Karpas-422 (cell line): ENCODE measurements at places on chromosomes 16 and 17. TPM values are rescaled to one million over a fixed set of nuclear protein-coding genes. Genes with fewer than 3 reads are reported as not detected.

- no peaks in the 10 kb centered on the region for H3K36me3 ChIP-seq
- H3K4me3 ChIP-seq: no peak overlapping the region
- H3K27ac ChIP-seq: no peak overlapping the region
- H3K4me1 ChIP-seq: no peaks in the 10 kb centered on the region
Observed at GRCh38 chr17:1970843-1971384, 54.2 kb downstream of the RTN4RL1 start.

DNA sequence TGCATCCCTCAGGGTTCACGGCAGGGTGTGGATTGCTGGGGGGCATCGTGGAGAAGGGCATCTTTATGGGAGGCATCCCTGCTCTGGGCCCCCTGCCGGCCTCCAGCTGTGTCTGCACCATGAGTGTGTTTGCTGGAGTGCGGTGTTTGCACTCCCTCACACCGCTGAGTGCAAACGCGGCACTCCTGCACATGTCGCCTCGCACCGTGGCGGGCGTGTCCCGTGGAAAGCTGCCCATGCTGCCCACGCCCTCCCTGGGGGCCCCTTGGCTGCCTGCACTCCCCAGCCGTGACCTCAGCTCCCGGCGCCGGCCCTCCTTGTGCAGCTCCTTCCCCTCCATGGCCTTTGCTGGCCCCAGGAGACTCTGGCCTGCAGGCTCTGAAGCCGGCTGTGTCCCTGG is 74.6 kb upstream of the ZNF750 start:
- H3K36me3 ChIP-seq: no peaks in the 10 kb centered on the region; the same call in 1 of the 2 replicates
- H3K4me1 ChIP-seq: no peaks in the 10 kb centered on the region
- DNase-seq: peak; percentile 49
- no peak overlapping the region for H3K4me3 ChIP-seq
- no peak overlapping the region for H3K27ac ChIP-seq

- no peak overlapping the region for H3K27ac ChIP-seq
- H3K36me3 ChIP-seq: no peaks in the 10 kb centered on the region
- DNase-seq: no peak
- H3K4me1 ChIP-seq: peaks cover 10% of the 10 kb centered on the region
- no peak overlapping the region for H3K4me3 ChIP-seq
Observed at GRCh38 chr16:53925107-53925410, 221.1 kb downstream of the FTO start.

DNA sequence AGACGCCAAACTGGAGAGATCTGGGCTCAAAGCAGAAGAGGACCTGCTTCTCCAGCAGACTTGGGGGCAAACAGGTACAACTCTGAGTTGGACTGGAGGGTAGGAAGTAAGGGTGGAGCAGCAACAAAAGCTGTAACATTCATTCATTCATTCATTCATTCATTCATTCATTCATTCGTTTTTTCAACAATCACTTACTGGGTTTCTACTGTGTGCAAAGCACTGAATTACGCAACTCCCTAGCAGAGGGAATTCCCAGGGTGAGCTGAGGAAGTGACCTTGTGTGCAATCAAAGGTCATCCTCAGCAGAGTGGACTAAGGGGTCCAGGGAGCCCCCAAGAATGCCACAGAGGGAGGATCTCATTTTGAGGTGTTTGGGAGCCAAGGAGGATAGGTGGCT is 231.1 kb upstream of the SDK2 start:
- no peak overlapping the region for H3K27ac ChIP-seq
- H3K4me1 ChIP-seq: no peaks in the 10 kb centered on the region
- H3K36me3 ChIP-seq: no peaks in the 10 kb centered on the region
- no peak for DNase-seq

- no peaks in the 10 kb centered on the region for H3K36me3 ChIP-seq
- DNase-seq: no peak
- H3K27ac ChIP-seq: no peak overlapping the region
- no peaks in the 10 kb centered on the region for H3K27me3 ChIP-seq
Observed at GRCh38 chr16:81275064-81275532, 36.6 kb downstream of the BCO1 start.

DNA sequence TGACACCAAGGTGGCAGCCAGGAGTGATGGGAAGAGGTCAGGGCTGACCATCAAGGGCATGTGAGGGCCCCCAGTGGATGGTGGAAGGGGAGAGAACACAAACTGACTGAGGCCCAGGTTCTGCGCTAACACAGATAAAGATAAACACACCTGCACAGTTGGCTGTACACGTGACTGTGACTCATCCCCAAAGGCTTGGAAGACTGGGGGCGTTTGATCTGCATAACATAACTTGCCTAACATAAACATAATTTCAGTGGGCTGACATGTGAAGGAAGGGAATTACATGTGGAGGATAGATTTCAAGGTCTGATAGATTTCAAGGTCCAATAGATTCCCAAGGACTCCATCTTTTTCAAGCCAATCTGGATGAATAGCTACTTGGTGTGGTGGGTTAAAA is 100.9 kb upstream of the TNRC6C start:
- no peak overlapping the region for H3K27ac ChIP-seq
- no peak overlapping the region for H3K4me3 ChIP-seq
- no peaks in the 10 kb centered on the region for H3K4me1 ChIP-seq
- no peaks in the 10 kb centered on the region for H3K27me3 ChIP-seq

Gene NXN
- total RNA-seq: 1.1 TPM in 1 of 2 replicates, not detected in the other

DNA sequence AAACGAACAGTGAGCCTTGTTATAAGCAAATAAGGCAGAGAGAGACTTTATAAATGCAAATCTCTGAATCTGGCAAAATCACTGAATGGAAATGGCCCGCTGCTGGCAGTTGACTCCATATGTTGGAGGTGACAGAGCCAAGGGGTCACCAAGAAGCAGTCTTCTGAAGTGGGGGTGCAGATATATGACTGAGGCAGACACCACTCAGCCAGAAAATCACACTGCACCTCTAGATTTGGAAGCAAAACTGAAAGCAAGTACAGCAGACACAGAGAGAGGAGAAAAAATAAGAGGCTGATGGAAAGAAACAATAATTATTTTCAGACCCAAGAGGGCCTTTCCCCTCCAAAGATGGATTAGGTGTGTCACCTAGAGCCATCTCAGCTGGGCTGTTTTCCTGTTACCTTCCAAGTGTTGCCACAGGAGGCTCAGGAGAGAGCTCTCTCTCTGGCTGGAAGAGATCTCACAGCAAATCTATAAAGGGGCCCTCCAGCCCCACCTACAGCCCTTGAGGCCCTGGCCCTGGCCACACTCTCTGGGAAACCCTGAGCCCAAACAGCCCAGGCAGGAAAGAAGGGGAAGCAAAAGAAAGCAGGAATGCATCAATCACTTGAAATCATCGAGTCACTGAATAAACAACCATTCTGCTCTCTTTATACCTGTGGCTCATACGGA is 585.1 kb upstream of the PSMD7 start:
- no peaks in the 10 kb centered on the region for H3K36me3 ChIP-seq
- no peaks in the 10 kb centered on the region for H3K4me1 ChIP-seq
- no peaks in the 10 kb centered on the region for H3K27me3 ChIP-seq
- no peak overlapping the region for H3K4me3 ChIP-seq
- DNase-seq: no peak

- no peak overlapping the region for H3K27ac ChIP-seq
- no peaks in the 10 kb centered on the region for H3K4me1 ChIP-seq
- DNase-seq: no peak
- H3K4me3 ChIP-seq: no peak overlapping the region
- no peaks in the 10 kb centered on the region for H3K36me3 ChIP-seq
- H3K27me3 ChIP-seq: no peaks in the 10 kb centered on the region
Observed at GRCh38 chr16:24349320-24349719, 93.2 kb downstream of the CACNG3 start.

Gene CFAP119
- 8.9 and 15.0 TPM in 2 replicates for total RNA-seq

DNA sequence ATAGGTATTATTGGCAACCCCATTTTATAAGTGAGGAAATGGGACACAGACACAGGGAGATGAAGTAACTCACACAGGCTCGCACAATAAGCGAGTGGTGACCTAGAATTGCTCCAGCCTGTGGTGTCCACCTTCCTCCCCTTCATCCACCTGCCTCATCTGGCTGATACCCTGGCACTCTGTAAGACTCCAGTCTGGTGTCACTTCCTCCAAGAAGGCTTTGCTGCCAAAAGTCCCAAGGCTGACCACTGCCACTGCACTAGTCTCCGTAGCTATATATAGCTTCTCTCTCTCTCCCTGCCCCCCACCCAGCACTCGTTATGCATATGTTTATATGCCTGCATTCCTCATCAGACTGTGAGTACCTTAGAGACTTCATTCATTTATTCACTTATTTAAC is 66.1 kb upstream of the SREBF1 start:
- H3K27me3 ChIP-seq: no peaks in the 10 kb centered on the region; the same call in 1 of the 2 replicates
- H3K4me1 ChIP-seq: no peaks in the 10 kb centered on the region
- no peak for DNase-seq
- H3K36me3 ChIP-seq: no peaks in the 10 kb centered on the region

DNA sequence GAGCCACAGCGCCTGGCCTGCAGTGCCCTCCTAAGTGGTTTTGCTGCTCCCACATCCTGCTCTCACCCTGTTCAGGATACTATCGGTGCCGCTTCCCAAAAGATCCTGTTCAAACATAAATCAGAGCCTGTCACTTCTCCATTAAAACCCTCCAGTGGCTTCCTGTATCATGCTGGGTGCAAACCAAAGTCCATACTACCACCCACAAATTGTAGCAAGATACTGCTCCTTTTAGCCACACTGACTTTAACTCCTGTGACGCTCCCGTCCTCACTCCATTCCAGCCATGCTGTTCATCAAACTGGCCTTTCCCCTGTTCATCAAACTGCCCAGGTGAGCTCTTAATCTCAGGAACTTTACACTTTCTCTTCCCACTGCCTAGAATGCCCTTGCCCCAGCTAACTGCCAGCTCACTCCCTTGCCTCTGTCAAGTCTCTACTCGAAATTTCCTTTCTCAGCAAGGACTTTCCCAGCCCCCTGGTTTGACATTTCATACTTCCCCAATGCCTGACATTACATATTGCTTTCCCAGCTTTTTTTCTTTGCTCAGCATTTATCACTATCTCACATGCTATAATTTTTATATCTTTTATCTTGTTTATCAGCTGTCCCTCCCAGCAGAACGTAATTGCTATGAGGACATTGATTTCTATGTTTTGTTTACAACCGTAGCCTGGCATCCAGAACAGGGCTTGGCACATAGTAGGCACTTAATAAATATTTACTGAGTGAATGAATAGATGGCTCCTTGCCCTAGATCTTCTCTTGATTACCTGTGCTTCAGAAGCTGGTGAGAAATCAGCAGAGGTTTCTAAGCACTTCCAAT is 44.3 kb upstream of the SMURF2 start:
- H3K4me3 ChIP-seq: no peak overlapping the region
- H3K27ac ChIP-seq: no peak overlapping the region
- no peak for DNase-seq
- peaks cover 14% of the 10 kb centered on the region for H3K4me1 ChIP-seq
- H3K36me3 ChIP-seq: no peaks in the 10 kb centered on the region
- H3K27me3 ChIP-seq: no peaks in the 10 kb centered on the region

DNA sequence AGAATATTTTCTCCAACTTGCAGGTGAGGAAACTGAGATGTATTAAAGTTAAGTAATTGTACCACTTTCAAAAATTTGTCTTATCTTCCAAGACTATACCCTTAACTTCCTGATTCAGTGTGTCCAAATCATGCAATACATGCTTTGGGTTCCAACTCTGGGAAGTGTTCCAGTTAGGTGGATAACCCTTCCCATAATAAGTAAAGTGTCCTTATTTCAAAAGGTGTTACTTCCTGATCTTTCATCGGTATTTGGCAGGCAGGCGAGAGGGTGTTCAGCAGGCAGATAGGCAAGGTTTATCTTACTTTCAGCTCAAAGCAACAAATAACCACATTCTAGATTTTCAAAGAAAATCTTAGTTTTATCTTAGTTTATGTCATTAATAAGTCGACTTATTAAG is 46.3 kb upstream of the ARHGAP44 start:
- no peak for DNase-seq
- H3K4me3 ChIP-seq: no peak overlapping the region
- H3K27me3 ChIP-seq: no peaks in the 10 kb centered on the region
- H3K4me1 ChIP-seq: no peaks in the 10 kb centered on the region
- no peaks in the 10 kb centered on the region for H3K36me3 ChIP-seq
- no peak overlapping the region for H3K27ac ChIP-seq

- H3K4me1 ChIP-seq: no peaks in the 10 kb centered on the region
- H3K27ac ChIP-seq: no peak overlapping the region
- DNase-seq: no peak
- no peaks in the 10 kb centered on the region for H3K27me3 ChIP-seq
- no peaks in the 10 kb centered on the region for H3K36me3 ChIP-seq
Observed at GRCh38 chr17:18959071-18959844, 7.3 kb downstream of the SLC5A10 start.
